Motor neuron (in vitro differentiated cells): ENCODE measurements at places on chromosomes 7 and 10. TPM values are rescaled to one million over a fixed set of nuclear protein-coding genes. Genes with fewer than 3 reads are reported as not detected.

Gene INMT
- total RNA-seq = 0.43 and 0.87 TPM in 2 replicates

- no peak for ATAC-seq
Observed at GRCh38 chr10:5639066-5639465, 27.3 kb downstream of the ASB13 start.

DNA sequence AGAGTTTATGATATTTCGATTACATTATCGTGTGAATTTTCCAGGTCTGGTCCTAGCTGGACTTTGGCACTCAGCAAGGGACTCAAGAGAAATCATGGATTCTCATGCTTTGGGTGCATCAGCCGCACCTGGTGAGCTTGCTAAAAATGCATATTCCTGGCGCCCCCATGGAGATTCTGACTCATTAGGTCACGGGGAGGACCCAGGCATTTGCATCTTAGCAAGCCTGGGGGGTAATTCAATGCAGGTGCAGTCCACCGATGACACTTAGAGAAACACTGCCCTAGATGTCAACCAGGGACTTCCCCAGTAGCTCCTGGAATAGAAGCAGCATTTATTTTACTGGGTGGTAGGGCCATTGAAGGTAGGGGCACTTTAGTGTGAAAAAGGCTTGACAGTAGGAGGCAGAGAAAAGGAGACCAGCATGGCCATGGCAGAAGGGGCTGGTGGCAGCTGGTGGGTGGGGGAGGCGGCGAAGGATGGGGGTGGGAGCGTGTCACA is 29.9 kb upstream of the PDCD4 start:
- peak; percentile 42 for ATAC-seq

DNA sequence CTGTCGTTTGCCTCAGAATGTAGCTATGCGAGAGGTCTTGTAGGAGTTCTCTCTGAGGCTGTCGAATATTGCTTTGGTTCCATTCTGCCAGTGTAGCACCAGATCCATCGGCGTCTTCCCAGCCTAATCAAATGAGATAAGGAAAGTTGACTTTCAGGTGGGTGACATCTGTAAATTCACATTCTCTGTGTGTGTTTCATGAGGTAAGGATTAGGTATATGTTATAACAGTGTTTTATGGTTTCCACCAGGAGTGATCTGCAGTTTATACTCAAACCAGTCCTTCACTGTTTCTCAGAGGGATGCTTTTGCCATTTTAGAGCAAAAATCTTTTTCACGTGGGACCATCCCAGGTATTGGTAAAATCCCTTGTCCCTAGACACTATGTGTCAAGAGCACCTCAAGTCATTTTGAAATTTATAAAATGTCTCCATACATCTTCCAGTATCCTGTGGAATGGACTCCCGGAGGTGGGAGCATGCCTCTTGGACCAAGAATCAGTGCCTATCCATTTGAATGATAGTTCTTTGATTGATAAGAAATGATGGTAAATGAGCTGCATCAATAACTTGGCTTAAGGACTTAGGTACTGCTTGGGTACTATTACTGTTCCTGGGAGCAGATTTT is 7.9 kb downstream of the ANKRD1 start:
- no peak for ATAC-seq

DNA sequence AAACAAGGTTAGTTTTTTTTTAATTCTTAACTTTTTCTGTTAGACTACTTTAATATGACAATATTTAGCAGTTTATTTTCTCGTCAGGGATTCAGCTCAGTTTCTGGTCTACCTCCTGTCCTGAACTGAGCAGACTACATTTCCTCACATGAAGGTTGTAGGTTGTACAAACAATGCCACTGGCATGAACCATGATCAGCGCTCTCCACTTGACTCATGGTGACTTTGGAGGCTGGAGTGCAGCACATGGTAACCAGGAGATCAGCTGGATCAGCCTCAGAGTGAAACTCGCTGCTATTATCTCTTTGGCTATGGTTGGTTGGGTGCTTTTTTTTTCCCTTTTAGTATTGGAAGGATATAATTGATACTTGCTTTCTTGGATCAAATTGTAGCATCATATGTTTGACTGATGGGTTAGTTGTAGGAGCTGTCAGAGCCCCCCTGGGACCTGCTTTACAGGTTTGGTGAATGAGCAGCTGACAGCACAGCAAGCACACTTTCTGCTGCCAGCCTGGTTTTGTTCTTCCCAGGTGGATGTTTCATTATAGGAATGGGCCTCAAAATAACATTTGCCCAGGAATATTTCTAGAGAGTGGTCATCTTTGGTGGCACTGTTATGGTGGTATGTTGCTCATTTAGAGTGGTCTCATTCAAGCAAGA is 556.4 kb downstream of the AUTS2 start:
- ATAC-seq = no peak

GRCh38 chr7:108415821-108416536 is 40.3 kb downstream of the NRCAM start:
- ATAC-seq = peak; percentile 84

DNA sequence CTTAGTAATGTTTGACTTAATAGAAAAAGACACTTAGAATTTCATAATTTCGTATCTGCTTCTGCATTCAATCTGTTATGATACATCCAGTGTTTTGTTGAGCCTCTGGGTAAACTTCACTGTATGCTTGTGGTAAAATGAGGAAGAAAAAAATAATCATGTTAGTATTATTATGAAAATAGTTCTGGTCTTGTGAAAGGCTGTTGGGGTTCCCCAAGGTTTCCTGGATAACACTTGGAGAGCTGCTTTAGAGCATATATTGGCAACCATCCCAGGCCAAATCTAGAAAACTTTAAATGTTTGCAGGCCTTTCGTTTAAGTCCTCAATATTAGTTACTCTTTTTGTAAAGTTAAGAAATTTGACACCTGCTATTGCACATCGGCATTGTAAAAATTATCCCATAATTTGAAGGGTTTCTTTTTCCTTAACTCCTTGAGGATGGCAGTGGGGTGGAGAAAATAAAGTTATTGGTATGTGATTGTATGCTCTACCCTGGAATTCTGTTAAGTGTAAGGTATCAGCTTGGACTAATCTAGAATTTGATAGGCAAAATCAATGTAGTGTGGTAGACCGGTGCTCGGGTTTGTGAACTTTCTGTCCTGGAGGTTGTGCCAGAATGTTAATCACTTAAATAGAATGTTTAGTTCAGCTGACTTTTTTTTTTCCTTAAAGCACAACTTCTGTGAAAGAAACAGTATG is 54.5 kb downstream of the WAC start:
- ATAC-seq = no peak

Gene ESYT2
- 14.0 and 16.1 TPM in 2 replicates for total RNA-seq

GRCh38 chr7:126001349-126001748 is 1071.7 kb upstream of the POT1 start:
- ATAC-seq = peak; percentile 49

- no peak for ATAC-seq
Observed at GRCh38 chr10:77565590-77566023, 72.0 kb downstream of the KCNMA1 start.

GRCh38 chr7:139682136-139683013 is 95.4 kb downstream of the HIPK2 start:
- ATAC-seq = peak; percentile 54

DNA sequence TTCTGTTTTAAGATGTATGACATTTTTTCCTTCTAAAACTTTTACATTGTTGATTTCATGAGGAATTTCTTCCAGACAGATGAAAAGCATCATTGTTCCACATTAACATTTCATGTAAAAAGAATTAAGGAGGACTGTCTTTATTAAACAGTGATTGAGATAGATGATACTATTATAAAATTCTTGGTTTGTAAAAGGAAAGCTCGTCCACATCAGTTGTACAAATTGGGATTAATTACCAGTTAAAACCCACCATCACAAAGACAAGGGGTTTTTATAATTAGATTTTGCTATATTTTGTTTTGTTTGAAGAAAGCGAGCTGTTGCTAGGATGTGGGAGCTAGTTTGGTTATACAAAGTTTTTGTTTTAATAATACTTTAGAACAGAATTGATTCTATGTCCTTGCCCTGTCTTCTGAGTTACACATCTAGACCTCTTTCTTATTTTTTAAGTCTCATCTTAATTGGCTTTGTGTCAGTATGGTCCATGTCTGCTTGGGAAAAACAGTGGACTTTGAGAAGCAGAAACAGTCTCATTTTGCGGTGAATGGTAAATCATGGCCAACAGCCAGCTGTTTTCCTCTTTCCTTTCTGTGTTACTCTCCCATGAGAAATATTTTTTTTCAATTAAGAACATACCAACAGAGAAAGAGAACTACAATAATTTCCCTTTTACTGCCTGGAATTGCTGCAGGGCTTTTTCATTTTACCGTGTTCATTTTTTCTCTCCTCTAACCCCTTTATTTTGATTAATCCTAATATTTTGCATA is 3.2 kb downstream of the TES start:
- ATAC-seq = no peak

Gene UCN3
- 0.38 TPM in 1 of 2 replicates, not detected in the other for total RNA-seq

DNA sequence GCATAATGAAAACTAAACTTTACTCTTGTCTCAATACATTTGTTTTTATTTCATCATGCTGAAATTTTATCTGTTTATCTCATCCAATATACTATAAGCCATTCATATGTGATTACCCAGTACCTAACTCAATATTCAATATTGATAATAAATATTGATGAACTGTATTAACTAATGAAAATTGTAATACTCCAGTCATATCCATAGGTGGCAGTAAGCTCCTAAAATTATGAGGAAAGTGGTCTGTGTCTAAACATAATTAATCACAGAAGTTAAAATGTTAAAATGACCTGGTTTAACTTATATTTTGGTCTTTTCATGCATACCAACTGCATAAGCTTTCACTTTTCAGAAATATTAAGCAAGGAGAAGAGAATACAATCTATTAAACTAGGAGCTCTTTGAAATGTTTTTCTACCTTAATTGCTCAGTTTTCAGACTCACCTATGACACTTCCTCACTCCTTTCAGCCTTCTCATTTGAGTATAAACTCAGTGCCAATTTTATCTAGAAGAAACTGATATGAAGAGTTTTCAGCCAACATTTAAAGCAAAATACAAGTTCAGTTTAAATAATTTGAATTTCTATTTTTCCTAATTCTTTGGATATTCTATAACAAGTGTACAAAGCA is 30.5 kb upstream of the VWDE start:
- no peak for ATAC-seq
